ENCODE measurements at places on chromosomes 6 and 20.

GRCh38 chr6:52143551-52143950 lies 42.6 kb upstream of the IL17A start:
- no peak for DNase-seq

GRCh38 chr6:27867051-27867944 lies 44.9 kb downstream of the OR2B2 start:
- peak; percentile 94 for DNase-seq

GRCh38 chr20:33393609-33394008 lies 7.7 kb downstream of the CDK5RAP1 start:
- DNase-seq, result no peak

GRCh38 chr6:6284221-6284966 lies 36.1 kb downstream of the F13A1 start:
- peak; percentile 68 for DNase-seq

GRCh38 chr6:43644940-43645612 lies at the start of gene RSPH9:
RSPH9 (plus strand) TSS chr6:43645036; CDS start chr6:43645099, 63 bp downstream.
- DNase-seq, result no peak

GRCh38 chr6:166588691-166589336 lies 2.3 kb upstream of the RAMACL start:
- peak; percentile 91 for DNase-seq

- no peak for DNase-seq
Measured at GRCh38 chr6:145749632-145750031, 14.3 kb upstream of the EPM2A start.

- peak; percentile 73 for DNase-seq
Measured at GRCh38 chr6:26032340-26033084, 54.7 kb upstream of the HFE start.

All from MV-4-11 (cell line).